ENCODE measurements at places on chromosomes 16 and 17.

- no peak for DNase-seq
These were observed 40.0 kb upstream of the CDYL2 start for GRCh38 chr16:80844395-80844794.

DNA sequence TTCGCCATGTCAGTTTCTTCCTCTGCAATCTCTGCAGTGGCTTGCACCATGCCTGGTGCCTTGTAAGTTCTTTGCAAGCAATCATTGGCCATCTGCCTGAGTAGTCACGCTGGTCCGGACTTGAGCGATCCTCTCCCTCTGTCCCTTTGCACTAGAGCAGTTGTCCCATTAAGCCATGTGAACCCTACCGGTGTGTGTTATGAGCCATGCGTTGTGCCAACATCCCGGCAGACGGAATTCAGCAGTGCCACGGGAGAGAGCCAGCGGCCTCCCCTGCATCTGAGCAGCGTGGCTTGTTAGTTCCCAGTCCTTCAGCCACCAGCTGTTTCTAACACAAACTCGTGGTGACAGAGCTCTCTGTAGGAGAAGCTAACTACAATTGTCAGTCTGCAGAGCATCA, 275.1 kb upstream of the HSBP1 start:
- DNase-seq: no peak

DNA sequence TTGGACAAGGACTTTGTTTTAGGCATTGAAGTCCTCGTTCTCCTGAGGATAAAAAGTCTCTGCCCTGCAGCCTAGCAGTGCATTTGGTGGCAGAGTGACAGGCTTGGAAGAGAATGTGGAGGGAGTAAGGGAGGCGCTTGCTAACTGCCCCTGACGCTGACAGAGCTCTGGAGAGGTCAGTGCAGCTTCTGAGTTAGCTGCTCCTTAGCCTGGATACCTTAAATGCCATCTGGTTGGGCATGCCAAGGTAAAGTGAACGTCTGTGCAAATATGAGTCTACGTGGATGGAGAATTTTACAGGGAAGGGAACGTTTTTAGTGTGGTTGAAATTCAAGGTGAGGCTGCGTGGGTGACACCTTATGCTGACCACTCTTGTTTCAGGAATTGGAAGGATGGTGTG, 44.4 kb downstream of the SEC14L1 start:
- DNase-seq: no peak

DNA sequence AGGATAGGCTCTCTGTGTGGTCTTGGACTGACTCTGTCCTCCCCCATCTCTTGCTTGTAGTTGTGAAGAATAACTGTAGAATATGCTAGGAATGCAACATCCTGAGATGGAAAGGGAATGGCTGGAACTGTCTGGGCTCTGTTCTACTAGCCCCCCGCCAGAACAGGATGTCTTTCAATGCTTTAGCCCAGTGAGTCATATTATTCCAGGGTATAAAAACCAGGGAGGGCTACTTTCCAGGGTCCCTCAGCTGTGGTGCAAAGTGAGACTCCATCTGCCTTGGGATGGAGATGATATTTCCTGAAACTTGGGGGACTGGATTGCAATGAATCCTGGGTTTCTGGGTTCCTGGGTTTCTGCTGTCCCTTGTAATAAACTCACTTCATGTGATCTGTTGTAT, 32.1 kb downstream of the HYDIN start:
- no peak for DNase-seq

DNA sequence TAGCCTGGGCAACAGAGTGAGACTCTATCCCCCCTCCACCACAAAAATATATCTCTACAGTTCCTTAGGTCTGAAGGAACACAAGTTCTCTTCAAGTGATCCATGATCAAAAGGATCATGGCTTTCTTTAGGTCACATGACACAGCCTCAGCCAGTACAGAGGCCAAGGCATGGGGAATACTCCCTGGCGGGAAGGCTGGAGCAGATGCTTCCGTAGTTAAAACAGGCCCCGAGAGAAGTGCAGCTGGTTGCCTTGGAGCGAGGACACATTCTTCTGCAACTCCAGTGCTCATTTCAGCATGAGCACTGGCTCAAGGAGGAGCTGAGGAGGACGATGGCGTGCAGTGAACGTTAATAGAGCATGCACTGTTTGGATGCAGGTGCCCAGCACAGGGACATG, 13.5 kb downstream of the CDIP1 start:
- DNase-seq: no peak

DNA sequence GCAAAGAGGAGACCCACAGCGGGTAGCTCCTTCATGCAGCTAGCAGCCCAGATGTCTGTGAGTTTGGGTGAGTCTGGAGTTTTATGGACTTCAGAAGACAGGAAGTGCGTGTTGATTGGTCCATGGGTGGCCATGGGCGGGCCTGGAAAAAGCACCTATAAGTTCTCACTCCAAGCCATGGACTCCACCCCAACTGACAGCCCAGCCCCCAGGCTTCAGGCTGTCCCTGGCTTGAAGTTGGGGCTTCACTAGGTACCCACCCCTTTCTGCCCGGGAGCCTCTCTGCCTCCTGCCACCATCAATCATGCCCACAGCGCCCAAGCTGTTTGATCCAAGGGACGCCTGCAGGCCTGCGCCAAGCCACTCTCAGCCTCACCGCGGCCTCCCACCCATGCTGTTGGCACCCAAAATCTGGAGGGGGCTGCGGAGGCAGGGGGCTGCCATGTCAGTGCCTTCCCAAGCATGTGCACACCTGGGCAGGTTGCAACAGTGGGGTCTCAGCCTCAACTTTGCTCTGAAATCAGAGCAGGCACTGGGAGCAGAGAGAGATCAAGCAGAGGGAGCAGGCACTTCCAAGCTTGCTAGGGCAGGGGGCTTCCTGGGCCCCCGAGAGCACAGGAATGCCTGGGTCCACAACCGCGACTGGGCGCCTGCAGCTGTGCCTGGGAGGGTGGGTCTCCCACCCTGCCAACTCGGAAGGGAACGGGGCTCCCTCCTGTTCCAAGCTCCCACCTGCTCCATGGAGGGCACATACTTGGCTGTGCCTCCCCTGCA, 1503.7 kb downstream of the CDH11 start:
- no peak for DNase-seq

- DNase-seq: no peak
These were observed 2.1 kb downstream of the CLDN7 start for GRCh38 chr17:7260151-7260550.

- no peak for DNase-seq
These were observed 854 bp upstream of the SSTR5 start for GRCh38 chr16:1071561-1072225.

- DNase-seq: no peak
These were observed 3.0 kb downstream of the NUDT16L1 start for GRCh38 chr16:4696172-4696904.

DNA sequence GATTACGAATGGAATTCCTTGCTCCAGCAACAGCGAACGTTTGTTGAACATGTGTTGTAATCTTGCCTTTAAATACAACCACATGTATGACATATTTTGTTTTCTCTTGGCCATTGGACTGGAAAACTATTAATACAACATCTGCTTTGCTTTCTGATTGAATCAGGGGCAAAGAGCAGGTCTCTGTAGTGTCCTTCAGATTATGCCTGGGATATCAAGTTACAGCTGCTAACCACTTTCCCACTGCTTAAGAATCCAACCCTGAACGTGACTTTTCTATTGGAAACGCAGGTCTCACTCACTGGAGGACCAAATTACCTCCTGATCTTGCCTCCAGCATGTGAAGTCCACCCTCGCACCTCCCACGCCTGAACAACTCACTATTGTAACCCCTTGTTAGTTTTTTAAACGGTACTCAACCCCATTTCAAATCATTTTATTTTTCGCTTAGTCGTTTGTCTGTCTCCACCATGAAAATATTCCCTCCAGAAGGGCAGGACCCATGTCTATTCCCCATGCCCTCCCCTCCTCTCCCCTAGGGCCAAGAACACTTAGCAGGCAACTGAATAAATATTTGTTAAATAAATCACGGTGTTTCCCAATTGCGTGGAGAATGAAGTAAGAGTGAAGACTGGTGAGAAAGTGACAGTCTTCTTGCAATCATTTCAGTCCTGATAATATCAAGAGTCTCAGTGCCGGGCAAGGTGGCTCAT, 57.4 kb upstream of the MRTFB start:
- no peak for DNase-seq

GRCh38 chr17:80832266-80832676, 159.4 kb upstream of the CHMP6 start:
- no peak for DNase-seq

DNA sequence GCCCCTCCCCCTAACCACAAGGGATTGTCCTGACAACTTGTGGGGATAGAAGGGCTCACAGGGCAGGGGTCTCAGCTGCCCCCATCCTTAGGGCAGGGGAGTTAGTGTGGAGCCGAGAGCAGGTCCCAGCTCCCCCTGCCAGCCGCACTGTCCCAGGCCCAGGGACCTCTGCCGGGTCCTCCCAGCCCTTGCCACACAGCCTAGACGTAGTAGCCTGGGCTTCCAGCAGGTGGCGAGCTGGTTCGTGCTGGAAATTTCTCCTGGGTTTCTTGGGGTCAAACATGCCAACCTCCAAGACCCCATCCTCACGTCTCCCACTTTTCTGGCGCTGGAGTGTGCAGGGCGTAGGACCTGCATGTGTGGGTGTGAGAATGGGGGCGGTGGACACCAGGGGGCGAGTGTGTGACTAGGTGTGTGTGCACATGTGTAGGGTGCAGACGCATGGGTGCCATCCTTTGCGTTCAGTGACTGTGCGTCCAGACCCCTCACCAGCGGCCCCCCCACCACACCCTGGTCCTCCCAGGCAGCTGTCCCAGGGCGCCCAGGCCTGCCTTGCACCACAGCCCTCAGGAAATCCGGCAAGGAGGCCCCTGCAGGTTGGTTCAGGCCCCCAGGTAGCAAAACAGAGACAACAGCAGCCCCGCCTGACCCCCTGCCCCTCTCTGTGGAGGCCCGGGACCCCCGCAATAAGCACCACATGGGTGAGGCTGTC, 29.5 kb downstream of the SBK1 start:
- DNase-seq: peak; percentile 42

- no peak for DNase-seq
These were observed 871.0 kb downstream of the CDH11 start for GRCh38 chr16:64250866-64251265.

DNA sequence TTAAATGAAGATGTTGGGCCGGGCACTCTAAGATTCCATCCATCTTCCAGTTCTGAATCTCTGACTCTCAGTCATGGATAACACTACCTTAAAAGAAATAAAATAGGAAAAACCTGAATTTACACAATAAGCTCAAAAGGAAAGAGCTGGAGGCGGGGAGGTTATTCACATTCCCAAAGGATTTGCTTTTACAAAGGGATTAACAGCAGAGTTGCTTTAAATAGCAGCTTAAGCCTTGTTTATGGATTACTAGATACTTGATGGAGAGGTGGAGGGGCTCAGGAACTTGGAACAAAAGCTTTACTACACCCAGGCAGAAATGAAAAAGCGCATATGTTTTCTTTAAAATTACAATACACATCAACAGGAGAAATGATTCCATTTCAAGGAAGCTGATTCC, 84.5 kb downstream of the XYLT1 start:
- no peak for DNase-seq

DNA sequence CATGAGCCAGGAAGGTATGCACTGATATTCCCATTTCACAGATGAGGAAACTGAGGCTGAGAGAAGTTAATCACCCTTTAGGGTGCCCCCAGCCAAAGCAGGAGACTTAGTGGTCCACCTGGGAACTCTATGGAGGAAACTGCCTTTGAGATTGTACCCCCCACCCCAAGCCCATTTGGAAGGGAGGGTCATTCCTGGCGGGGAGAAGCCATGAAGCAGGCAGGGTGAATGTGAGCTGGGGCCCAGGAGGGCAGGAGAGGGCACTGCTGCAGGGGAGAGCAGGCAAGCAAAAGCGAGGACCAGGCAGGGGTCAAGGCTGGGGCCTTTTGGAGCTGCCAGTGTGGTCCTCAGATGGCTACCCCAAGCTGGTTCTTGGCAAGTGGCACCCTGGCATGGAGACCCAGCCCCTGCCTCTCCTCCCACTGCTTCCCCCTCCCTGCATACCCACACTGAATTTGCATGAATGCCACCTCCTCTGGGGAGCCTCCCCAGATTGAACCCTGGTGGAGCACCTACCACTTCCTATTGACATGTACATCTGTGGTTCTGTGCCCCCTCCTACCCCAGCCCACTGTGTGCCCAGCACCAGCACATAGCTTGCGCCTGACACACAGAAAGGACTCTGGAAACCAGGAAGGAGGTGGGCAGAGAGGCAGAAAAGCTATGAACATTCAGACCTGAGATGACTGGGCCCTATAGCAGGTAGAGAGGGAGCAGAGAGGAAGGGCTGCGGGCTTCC, 965 bp upstream of the TMC6 start:
- DNase-seq: peak; percentile 60

GRCh38 chr17:18117982-18118975, 9.7 kb downstream of the MYO15A start:
- no peak for DNase-seq

DNA sequence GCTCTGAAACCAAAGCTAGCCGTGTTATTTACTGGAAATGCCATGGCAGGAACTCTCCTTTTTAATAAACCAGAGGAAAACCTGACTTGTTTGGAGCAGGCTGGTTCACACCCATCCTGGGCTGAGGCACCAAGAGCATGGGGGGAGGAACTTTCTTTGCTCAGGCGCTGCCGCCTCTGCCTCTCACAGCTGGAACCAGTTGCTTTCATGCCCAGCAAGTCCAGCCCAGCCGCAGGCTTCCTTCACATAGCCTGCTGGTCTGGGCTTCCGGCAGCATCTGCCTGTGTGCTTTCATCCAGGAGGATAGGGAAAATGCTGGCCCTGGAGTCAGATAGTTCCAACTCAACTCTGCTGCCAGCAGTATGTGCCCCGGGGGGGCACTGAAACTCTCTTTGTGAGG, 88.1 kb upstream of the ASIC2 start:
- DNase-seq: no peak

- no peak for DNase-seq
These were observed 79.0 kb downstream of the C16orf78 start for GRCh38 chr16:49452578-49452977.

DNA sequence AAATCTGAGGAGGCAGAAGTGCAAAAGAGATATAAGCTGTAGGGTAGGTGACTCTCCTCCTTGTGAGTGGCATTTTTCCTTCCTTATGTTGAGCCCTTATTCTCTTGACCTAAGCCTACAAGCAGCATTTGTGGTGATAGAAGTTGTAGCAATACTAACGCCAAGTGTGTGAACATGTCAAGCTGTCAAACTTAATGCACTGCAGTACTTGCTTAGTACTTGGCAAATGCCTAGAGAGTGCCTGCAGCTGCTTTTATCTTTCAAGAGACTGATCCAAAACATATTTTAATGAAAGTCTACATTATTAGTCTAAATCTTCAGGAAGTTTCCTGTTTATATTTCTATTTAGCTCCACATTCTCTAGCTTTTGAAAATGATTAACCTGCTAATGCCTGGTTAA, 83.2 kb downstream of the CNTNAP4 start:
- no peak for DNase-seq

DNA sequence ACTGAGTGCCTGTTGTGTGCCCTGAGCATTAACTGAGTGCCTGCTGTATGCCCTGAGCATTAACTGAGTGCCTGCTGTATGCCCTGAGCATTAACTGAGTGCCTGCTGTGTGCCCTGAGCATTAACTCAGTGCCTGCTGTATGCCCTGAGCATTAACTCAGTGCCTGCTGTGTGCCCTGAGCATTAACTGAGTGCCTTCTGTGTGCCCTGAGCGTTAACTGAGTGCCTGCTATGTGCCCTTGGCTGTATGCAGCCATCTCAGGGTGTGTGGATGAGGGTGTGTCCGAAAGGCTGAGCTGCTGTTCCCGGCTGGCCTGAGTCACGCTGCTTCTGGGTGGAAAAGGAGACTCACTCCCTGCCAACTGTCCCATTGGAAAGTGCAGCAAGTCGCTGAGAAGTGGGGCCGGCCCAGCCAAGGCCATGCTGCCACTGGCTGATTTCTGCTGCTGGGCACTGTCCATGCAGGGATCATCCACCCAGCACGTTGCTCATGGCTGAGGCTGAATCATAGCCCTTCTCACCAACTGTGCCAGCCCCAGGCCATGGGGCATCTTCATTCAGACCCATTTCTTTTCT, 113.8 kb downstream of the OR1D5 start:
- no peak for DNase-seq
